ENCODE measurements at places on chromosomes 3 and 15.

GRCh38 chr15:41494190-41494921 is 682 bp downstream of the ITPKA start:
- DNase-seq = peak; percentile 21

GRCh38 chr3:76044601-76045600 is 259.6 kb upstream of the ZNF717 start:
- DNase-seq = no peak

GRCh38 chr3:69052472-69052898 is 352 bp upstream of the TMF1 start:
- no peak for DNase-seq

GRCh38 chr3:163812006-163812405 is 1266.3 kb downstream of the SI start:
- DNase-seq = no peak

DNA sequence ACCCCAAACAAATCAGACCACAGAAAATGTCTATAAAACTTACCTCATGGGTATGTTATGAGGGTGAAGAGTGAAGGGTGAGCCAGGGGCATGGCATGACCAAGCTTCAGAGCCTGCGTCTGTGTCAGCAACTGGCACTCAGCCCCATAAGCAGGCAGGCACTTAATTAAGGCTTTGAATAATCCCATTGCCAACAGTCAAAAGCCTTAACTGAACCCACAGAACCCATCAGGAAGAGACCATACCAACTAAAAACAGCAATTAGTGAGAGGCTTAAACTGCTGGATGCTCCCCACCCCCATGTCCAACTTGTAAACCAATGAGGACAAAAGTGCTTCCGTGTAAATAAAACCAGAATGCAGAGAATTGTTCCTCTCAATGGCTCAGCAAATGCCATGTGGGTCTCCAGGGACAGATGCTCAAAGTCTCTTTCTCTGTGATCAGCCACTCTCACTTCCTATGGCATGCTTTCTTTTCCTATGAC is 126.0 kb downstream of the MYLK start:
- DNase-seq = no peak

DNA sequence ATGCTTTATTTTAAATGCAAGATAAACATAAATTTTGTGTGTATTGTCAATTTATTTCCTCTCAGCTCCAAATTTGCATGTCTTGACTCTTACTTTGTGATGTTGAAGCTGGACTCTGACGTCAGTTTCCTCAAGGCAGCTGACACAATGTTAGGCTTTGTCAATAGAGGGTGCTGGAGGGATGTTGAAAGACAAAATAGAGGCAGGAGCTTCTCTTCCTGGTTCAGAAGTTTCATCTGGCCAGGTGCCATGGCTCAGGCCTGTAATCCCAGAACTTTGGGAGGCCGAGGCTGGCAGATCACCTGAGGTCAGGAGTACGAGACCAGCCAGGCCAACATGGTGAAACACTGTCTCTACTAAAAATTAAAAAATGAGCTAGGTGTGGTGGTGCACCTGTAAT is 408.6 kb downstream of the GBE1 start:
- no peak for DNase-seq

Data from stimulated activated naive CD4-positive, alpha-beta T cell treated with Interleukin-2 at 50 U/mL for 16 hours (primary cell).